Heart right ventricle (tissue), 16 donors: ENCODE measurements at places on chromosomes 6 and 20. TPM values are rescaled to one million over a fixed set of nuclear protein-coding genes. Genes with fewer than 3 reads are reported as not detected.
A peak's percentile ranks its signal among the peaks of the same experiment; 100 is the strongest.

DNA sequence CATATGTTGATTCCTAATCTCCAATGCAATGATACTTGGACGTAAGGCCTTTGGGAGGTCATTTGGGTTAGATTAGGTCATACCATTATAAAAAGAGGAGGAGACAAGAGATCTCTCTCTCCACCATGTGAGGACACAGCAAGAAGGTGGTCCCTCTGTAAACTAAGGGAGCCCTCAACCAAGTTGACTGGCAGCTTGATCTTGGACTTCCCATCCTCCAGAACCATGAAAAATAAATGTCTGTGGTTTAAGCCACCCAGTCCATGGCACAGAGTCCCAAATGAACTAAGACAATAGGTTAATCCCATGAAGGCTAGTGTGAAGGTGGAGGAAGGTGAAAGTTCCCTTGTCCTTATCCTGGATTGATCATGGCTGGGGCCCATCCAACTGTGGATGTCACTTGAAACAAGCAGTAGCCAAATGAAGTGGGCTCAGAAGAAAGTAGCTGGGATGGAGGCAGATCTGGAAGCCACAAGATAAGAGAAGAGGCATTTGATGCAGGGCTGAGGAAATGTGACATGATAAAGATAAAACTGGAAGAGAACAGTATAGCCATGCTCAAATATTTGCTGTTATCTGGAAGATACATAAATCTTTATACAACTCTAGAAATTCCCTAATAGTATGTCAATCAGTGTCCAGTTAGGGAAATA is 99.9 kb downstream of the BANF2 start:
- DNase-seq = no peak

DNA sequence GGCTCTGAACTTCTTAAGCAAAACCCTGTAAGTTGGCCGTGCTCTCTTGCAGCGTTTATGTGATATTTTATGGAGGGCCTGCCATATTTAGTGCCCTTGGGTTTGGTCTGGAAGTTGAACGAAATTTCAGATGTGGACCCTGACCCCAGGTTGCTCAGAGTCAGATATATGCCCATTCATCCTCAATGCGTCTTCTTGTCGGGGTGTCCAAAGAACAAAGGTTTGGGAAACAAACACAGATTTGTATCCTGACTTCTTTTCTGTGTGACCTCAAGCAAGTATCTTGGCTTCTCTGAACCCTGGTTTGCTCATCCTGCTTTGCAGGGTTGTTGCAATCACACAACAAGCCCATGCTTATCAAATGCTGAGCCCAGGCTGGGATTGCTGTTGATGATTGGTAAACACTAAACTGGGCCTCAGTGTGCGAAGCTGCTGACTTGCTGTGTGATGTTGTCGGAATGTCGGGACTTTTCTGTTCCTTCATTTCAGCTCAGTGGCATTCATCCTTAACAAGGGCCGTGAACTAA is 103.5 kb upstream of the PTPN1 start:
- no peak for DNase-seq

GRCh38 chr20:61477451-61477861 is 225.4 kb downstream of the CDH4 start:
- DNase-seq = no peak

DNA sequence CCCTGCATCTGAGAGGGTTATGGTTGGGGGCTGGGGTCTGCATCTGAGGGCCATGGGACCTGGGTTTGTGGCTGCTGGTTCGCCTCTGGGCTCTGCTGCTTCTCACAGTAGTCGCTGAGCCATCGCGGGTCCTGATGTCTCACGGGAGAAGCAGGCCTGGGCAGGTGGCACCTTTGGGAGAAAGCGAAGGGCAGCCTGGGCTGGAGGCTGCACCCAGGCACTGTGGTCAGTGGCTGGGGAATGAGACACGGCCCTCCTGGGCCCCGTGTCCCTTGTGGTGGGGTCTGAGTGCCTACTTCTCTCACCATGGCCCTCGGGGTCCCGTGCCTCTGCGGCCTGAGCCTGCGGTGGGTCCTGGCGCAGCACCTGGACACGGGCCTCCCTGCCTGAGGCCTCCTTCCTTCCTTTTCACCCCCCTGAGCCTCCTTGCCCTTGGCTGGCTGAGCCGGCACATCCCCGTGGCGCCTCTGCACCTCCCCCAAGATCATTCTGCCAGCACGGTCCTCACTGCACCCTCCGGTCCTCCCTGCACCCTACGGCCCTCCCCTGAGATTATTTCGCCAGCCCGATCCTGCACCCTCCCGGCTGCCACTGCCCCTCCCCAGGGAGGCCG is 206.0 kb downstream of the ERMARD start:
- DNase-seq = peak; percentile 10

DNA sequence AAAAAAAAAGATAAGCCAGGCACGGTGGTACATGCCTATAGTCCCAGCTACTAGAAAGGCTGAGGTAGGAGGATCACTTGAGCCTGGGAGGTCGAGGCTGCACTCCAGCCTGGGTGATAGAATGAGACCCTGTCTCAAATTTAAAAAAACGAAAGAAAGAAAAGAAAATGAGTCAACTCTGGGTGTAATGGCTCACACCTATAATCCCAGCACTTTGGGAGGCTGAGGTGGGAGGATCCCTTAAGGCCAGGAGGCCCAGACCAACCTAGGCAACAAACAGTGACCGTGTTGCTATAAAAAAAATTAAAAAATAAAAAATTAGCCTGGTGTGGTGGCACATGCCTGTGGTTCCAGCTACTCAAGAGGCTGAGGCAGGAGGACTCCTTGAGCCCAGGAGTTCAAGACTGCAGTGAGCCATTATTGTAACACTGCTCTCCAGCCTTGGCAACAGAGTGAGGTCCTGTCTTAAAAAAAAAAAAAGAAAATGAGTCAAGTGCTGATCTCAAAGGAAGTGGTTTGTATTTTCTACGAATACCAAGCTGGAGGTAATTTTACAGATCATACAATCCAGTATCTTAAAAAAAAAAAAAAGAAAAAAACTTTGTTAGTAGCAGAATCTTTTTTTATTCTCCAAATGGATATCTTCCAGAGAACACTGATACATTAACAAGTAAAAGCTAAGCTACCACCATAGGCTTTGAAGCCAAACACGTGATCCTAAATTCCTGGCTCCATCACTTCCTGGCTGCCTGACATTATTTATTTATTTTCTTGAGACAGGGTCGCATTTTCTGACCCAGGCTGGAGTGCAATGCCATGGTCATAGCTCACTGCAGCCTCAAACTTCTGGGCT is 5.7 kb downstream of the COMMD7 start:
- DNase-seq = no peak

- DNase-seq = no peak
These were observed 64.4 kb downstream of the TULP4 start for GRCh38 chr6:158376631-158377081.

DNA sequence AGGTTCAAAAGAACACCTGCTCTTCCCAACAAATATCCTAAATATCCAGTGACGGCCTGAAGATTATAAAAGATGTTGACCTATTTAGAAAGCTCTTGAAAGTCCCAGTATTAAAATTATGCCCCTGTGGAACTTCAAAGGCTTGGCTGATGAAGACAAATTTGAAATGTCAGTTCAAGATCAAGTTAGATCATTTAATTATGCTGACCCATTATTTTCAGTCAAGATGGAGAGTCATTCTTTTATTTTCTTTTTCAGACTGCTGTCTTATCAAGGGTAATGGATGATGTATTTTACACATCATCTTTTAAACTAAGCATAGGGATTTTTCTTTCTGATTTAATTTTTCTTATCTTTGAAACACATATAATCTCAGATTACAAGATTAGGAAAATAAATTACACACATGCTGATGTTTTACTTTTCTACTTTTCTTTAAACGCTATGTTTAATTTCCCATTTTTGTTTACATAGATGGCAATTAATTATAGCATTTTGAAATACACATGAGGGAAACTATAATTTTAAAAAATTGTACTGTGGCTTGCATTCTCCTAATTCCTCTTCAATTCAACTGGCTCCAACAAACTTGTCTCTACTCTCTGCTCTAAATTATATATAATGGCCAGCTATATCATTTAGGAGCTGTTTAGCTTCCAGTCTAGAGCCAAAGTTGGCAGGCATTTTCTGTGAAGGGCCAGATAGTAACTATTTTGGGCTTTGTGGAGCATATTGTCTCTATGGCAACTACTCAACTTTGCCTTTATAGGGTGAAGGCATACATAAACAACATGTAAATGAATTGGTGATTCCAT is 123.7 kb downstream of the RCAN2 start:
- DNase-seq = no peak

DNA sequence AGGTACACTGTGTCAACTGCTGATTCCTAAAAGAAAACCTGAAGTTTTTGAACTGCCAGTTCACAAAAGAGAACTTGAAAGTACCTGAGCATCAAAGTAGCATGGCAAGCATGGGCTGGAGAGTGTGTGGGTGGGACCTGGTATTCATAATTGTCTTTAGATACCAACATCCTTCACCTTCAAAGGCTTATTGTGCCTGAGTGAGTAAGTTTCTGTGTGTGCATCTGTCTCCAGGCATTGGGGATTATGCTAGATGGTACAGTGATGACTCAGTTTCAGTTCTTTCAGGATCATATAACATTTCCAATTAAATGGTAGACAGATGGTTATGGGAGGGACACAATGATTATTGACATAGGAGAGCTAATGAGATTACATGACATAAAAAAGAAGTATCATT is 238.5 kb downstream of the ZFAND3 start:
- no peak for DNase-seq

- no peak for DNase-seq
These were observed 16.4 kb upstream of the XRN2 start for GRCh38 chr20:21286775-21287174.

- no peak for DNase-seq
These were observed at the start of gene SERAC1 for GRCh38 chr6:158168040-158168289. TSS of gene SERAC1 (minus strand) at chr6:158168262. CDS start at chr6:158158363, 9,899 bp downstream.

DNA sequence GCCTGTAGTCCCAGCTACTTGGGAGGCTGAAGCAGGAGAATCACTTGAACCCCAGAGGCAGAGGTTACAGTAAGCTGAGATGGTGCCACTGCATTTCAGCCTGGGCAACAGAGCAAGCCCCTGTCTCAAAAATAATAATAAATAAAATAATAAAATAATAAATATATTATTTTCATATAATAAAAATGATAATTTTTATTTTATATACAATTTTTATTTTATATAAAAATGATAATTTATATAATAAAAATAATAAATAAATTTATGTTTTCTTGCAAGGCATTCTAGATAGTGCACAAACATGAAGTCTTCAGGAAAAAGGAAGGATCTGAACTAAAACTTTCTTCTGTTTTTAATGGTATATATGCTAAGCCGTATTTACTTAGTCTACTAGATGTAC is 12.6 kb upstream of the SGK1 start:
- no peak for DNase-seq

GRCh38 chr6:97177905-97178304 is 105.1 kb downstream of the MMS22L start:
- DNase-seq = no peak

The NEDD9 gene
- total RNA-seq = 34.2 TPM

The NRSN1 gene
- not detected for total RNA-seq

The NELFE gene
- total RNA-seq = 40.7 TPM

The PCIF1 gene
- total RNA-seq = 26.0 TPM

The SMAP1 gene
- total RNA-seq = 32.9 TPM
